Hematopoietic multipotent progenitor cell treated with erythropoietin and hydrocortisone succinate and interleukin-3 and kit ligand, for 8 days (in vitro differentiated cells): ENCODE measurements at places on chromosomes 4 and X.

GRCh38 chr4:109588176-109588575 lies 28.1 kb downstream of the MCUB start:
- DNase-seq = peak; percentile 15

GRCh38 chr4:128155874-128156456 lies 94.9 kb downstream of the LARP1B start:
- no peak for DNase-seq

GRCh38 chr4:153371701-153372234 lies 27.3 kb downstream of the MND1 start:
- DNase-seq = no peak

DNA sequence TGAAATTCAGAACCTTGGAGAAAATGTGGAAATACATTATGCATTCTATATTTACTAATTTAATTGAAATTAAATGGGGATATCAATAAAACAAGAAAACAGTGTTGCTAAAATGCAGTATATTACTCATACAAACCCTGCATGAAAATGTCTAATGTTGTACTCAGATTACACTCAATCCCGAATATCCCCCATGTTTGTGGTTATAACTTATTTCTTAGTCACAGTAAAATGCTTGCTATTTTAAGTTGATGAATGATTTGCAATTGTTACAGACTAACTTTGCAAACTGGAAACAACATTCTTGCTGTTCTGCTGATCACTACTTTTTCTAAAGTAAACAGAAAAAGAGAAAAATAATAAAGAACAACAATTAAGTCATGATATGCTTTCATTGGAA lies 33.1 kb upstream of the ANXA10 start:
- no peak for DNase-seq

DNA sequence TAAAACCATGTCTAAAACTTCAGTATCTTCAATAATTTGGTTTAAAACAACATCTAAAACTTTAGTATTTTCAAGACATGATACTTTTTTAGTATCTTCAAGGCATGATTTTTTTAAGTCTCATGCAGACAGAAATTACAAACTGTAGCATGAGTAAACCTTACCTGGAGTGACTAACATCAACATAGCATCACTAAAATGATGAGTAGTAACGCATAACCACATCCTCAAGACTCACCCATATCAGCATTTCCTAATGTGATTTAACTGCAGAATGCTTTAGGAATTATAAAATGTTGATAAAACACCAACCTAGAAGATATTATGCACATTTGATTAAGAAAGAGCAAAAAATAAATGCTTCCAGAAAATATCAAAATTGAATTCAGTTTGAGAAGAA lies 19.7 kb upstream of the EDNRA start:
- no peak for DNase-seq

GRCh38 chr4:6473264-6474052 lies 1.0 kb upstream of the PPP2R2C start:
- no peak for DNase-seq

- no peak for DNase-seq
These were observed 123.5 kb downstream of the BCOR start for GRCh38 chrX:39974270-39974669.

DNA sequence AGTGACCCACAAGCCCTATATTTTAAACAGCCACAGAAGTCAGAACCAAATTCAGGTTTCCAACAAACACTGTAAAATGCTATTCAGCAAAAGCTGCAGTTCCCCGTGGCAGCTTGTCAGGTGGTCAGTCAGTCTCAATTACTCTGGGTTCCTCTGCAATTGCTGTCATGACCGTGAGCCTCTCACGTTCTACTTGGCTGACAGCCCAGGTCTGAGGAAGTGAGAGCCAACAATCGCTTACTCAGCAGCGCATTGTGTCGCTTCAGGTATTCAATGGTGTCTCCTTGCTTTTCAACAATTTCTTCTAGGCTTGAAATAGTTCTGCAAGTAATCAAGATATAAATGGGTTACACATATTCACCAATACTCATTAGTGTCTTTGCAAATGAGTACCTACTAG lies 25.8 kb downstream of the TRIM75 start:
- DNase-seq = peak; percentile 27

DNA sequence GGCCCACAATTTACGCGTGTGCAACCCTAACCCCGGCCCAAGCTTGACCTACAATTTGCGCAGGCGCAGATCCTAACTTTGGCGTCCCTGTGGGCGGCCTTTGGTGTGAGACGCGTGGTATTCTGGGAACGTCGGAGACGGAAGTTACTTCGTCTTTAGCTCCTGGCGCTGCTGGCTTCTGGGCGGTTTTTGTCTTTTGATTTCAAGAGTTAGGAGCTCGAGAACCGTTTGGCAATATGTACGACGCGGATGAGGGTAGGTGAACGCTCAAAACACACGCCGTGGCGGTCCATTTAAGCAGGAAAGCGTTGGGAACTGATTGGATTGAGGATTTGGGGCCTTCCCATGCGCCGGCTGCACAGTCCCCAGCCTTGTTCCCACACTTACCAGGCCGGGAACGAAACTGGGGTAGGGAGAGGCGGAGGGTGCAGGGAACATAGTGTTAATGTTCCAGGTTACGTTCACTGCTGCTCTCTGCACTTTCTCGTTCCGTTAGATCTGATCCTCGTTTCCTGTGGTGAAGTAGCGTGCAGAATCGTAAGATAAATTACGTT lies at the start of gene POLR2B:
POLR2B (plus strand) TSS at position 147 of the 554 bp plus-strand sequence; CDS start at position 237, 90 bp downstream.
- DNase-seq = peak; percentile 99

DNA sequence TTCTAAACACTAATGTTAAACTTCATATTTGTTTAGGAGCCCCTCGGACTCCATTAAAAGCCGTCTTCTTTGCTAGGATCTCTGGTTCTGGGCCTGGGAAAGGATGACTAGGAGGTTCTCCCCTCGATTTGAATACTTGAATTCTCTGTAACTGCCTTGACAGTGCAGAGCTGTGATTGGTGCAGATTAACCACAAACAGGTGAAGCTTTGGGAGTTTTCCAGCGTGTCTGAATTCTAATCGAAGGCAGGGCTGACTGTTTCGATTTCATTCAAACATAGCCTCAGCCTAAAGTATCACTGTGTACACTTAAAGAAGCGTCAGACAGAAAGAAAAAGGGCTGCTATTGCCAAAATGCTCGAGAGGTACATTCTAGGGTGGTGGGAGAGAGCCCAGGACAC lies 29.0 kb downstream of the TFDP3 start:
- no peak for DNase-seq

- DNase-seq = peak; percentile 38
These were observed 8.5 kb upstream of the AKAP17A start for GRCh38 chrX:1582686-1583437.

- no peak for DNase-seq
These were observed 142.4 kb upstream of the ANKRD50 start for GRCh38 chr4:124854968-124855367.

DNA sequence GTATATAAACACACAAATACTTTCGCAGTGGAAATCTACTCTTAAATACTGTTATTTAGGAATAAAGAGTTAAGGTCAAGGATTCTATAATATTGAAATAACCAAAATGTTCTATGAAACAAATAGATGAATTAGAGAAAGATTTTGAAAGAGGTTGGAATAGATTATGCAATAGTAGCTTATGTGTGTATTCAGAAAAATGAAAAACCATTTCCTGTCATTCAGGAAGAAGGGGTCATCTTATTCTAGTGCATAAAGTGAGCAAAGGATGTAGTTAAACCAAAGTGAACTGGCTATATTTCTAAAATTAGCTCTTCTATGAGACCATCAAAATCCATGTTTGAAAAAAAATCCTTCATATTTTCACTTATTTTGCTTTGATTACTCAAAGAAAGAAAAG lies 30.0 kb upstream of the MYOZ2 start:
- no peak for DNase-seq

DNA sequence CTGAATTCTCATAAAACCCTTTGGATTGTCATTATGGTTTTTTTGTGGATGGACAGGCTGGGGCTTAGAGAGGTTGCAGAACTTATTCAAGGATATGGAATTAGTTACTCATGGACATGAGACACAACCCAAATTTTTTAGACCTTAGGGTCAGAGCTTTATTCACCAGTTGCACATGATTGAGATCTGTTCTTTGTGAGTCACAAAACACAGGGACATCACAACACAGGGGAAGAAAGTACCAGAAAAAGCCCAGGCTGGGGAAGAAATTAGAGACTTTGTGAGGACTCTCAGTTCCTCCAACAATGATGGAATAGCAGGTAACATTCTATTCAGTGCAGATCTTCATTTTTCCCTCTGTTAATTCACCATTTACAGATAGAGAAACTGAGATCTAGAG lies 602.4 kb upstream of the CPEB2 start:
- DNase-seq = no peak

DNA sequence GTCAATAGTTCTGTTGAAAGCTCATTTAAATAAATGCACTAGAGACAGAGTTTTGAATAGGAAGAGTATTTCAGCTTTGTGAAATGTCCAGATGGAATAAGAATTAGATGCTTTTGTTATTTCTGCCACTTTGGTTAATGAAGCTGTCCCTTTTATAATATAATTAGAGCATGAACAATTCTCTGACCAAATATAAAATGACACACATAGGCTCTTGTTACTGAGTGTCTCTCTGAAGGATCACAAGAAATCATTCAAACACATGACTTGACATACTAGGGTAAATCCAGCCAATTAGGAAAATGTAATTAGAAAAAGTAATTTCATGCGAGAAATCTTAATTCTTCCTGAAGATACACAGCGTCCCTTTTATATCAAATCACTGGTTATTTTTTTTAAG lies 68.4 kb upstream of the DDIT4L start:
- DNase-seq = no peak

DNA sequence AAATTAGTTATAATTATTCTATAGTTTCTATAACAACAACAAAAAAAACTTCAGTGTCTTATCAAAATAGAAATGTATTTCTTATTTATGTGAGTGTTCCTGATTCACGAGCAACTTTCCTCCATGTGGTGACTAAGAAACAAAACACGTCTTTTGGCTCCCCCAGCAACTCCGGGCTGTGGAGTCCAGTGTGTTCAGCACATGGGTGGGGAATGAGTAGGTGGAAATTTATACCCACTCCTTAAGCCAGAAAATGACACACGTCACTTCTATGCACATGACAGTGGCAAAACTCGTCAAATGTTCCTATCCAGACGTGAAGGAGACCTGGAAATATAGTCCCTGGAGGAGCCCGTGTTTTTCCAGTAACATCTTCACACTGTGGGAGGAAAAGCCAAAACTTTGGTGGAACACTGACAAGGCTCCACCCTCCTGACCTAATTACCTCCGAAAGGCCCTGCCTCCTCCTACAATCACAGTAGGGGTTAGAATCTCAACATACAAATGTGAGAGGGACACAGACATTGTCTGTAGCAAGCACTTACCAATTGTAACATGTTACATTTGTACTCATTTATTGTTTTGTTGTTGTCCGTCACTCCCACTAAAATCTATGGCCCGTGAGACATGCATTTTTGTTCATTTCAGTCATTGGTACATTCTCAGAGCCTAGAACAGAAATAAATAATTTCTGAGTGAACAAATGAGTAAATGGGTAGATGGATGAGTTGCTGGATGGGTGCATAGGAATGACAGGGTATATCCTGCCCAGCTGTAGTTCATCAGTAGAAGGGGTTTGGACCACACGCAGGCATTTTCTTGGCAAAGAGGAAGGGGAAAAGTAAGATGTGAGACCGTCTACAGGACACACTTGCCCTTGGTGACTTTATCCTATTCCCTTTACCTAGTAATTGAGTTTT lies 605.8 kb upstream of the TENM3 start:
- DNase-seq = no peak

GRCh38 chr4:74770226-74770910 lies 24.0 kb downstream of the BTC start:
- no peak for DNase-seq

DNA sequence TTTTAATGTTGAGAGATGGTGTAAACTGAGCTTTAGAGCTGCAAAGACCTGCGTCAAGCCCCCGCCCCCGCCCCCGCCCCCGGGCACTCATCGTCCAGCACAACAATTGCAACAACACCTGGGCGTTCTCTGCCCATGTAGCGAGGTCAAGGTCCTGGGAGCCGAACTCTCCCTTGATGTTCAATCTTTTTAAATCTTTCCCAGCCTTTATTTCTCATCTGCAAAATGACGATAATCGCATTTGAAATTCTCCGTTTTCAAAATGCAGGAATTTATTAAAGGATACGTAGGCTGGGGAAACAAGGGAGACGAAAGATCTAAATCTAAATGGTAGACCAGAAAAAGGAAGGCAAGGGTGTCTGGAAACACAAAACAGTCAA lies 648 bp upstream of the MSMO1 start:
- DNase-seq = peak; percentile 53

DNA sequence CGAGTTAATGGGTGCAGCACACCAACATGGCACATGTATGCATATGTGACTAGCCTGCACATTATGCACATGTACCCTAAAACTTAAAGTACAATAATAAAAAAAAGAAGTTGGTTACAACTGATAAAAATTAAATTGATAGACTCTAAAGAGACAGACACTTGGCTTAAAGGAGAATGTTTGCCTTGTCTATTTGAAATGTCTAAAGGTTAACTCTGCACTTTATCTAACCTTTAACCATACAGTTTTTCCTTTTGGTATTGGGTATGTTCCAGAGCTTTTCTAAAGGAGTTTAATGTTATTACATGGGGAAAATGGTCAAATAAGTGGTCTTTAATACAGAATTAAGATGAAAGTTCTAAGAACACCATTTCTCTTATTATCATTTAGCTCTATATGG lies 145.1 kb upstream of the HCCS start:
- no peak for DNase-seq

DNA sequence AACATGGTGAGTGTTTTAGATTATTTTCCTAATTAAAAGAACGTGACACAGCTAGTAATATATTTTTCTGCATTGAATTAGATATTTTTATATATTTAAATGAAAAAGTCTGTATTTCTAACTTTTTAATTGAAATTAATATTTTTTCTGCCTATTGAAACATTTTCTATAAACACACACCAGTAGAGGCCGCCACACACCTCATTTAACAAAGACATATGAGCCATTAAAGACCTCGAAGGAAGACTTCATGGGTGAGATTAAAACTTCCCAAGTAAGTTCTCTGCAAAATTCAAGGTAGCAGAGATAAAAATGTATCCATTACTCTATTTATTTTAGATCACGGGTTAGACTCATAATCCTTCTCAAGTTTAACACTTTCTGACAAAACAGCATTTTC lies 8.3 kb downstream of the SLITRK2 start:
- DNase-seq = peak; percentile 2

DNA sequence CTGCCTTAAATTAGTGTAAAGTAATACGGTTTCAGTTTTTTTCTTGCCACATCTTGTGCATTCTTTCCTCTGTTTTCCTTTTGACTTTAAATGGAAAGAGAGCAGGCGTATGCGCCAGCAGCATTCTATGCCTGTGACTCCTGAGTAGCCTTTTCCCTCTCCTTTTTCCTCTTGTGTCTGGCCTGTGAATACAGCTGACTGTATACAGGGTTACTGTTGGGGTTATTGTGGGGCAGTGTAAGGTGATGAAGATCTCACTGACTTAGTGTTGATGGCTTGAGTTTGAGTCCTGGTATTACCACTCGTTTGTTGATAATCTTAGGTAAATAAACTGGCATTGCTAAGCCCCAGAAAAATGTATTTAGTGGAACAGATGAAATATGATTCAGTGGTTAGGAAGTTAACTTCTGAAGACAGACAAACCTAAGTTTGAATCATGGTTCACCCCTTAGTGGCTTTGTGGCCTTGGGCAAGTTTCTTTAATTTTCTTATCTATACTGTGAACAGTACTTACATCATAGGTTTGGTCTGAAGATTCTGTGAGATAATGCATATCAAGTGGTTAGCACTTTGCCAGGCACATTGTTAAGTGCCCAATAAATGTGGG lies 105.1 kb downstream of the FNIP2 start:
- peak; percentile 76 for DNase-seq
